ENCODE measurements at places on chromosomes 5 and 9.
A peak's percentile ranks its signal among the peaks of the same experiment; 100 is the strongest.

- DNase-seq = peak; percentile 6
Measured at GRCh38 chr5:65722575-65723403, 784 bp downstream of the NLN start.

DNA sequence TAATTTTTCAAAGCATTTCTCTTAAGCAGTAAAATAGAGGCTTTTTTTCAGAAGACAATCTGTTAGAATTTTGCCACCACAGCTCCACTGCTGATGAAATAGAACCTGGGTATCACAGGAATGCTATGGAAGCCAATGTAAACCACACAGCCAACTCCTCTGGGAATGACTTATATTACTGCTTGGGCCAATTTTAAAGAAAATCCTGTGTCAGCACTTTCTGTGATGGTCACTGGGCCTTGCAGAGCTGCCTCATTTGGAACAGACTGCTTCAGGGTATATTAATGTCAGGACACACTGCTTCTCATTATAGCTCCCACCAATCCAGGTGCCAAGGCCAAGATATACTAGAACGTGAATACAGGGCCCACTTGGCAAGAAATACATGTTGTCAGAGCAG is 144.1 kb upstream of the ACTBL2 start:
- DNase-seq = no peak

DNA sequence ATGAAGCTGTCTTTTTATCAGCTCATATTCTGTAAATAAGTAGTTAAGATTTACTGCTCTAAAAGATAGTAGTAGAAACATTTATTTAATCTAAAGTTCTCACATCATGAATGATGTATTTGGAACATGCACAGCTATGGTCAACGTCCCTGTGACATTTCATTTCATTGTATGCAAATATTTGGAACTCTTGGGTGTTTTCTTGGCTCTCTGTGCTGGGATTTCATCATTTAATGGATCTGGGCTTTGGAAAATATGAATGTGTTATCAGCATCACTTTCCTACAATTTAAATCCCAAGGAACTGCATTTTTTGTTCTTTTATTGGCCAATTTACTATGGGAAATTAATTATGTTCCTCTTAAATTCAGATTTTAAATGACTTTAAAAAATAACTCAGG is 462.9 kb downstream of the SEMA5A start:
- no peak for DNase-seq

GRCh38 chr5:154588091-154588774 is 110.2 kb upstream of the HAND1 start:
- no peak for DNase-seq

GRCh38 chr9:87338088-87338989 is 159.3 kb upstream of the DAPK1 start:
- no peak for DNase-seq

GRCh38 chr9:5305741-5306140 is 1.2 kb upstream of the RLN2 start:
- DNase-seq = no peak

DNA sequence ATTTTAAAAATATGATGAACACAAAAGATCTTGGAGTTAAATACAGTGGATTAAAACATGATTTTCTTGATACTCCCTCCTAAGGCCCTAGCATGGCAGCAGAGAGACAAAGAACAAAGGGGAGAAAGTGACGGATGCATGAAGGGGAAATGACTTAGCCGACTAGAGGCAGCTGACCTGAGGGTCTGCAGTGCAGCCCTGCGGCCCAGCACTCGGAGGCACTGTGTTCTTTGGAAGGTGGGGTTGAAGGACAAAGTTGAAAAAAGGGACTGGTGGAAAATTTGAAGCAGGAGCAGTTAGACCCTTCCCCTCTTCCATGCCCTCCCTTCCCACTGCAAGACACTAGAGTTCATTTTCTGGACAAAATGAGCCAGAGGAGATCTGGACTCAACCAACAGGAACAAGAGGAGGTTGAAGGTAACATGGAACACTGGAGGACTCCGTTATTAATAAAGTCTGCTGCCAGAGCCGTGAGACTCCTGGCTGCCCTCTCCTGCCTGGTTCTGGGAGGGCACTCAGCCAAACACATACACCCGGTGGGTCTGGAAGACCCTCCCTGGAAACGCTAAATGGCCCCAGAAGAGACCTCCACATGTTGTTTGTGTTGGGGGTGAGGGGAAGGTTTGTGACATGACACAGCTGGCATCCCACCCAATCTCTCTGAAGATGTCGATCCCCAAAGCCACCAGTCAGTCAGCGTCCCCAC is 98.1 kb downstream of the JMY start:
- no peak for DNase-seq

- DNase-seq = no peak
Measured at GRCh38 chr9:128705051-128705965, 3.0 kb downstream of the PKN3 start.

DNA sequence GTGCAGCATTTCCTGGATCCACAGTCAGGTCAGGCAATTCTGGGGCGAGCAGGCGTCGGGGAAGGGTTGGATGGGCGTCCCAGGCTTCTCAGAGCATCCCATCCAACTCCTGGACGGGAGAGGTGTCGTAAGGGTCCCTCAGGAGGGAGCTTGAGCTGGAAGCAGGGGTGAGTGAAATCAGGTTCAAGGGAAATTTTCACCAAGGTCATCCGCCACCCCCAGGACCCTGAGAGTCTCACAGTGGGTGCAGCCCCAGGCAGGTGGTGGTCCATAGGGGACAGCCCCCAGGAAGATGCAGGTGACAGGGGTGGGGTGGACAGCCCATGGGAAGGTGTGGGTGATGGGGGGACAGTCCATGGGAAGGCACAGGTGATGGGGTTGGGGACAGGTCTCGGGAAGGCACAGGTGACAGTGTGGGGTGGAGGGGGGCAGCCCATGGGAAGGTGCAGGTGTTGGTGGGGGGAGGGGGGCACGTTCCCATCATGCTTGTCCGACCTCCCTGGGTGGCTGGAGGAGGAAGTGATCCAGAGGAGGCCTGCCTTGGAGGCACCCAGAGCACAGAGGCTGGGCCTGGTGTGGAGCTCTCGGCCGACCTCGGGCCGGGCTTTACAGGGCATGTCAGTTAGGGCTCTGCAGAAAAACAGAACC is 48.9 kb downstream of the AHRR start:
- DNase-seq = no peak

GRCh38 chr5:34627794-34628193 is 28.3 kb upstream of the RAI14 start:
- no peak for DNase-seq

DNA sequence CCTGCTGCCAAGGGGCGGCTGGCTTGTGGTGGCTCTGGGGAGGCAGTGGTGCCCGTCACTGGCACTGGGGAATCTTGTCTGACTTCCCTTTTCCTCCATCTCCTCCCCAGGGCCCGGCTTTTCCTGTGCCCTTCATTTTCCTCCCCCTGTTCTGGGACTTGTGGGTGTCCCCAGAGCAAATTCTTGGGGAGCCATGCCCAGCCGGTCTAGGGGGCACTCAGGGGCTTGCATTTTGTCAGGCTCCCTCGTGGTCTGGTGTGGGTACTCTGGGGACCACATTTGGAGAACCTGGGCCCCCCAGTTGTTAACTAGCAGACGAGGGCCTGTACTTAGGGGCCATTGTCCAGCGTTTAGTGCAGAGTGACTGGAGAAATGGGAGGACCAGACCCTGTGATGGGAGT is 105.2 kb upstream of the IER5L start:
- DNase-seq = no peak

- DNase-seq = no peak
Measured at GRCh38 chr5:68839019-68839552, 254.7 kb upstream of the SLC30A5 start.

DNA sequence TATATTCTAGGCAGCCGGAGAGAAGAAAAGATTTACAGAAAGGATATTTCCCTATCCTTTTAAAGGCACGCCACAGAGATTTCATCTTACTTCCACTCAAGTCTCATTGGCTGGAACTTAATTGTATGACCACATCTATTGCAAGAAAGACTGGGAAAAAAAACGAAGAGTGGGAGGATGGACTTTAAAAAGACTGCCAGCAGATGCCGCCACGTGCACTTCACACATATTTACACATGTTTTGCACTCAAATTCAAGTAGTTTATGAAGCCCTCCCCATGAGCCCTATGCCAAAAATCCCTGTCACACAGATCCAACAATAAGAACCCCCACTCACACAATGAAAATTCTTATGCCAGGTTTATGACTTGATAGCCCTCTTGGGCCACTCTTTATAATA is 138.5 kb upstream of the TYRP1 start:
- DNase-seq = no peak

- DNase-seq = no peak
Measured at GRCh38 chr5:56817263-56818014, 2.1 kb downstream of the MAP3K1 start.

DNA sequence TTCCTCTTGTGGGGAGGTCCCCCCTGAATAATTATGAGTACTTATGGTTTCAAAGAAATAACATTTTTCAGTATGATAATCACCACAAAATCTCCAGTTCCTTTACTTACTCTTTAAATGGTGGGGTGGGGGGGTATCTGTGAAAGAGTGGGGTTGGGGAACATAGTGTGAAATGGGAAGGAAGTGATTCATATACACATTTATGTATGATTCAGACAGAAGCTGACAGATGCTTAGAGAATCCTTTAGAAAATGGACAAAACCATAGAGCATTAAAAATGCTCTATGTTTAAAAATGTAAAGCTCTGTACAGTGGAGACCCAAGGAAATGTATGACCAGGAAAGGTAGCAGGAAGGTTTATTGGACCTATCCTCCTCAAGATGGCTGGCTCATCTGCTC is 267.5 kb upstream of the GRIA1 start:
- no peak for DNase-seq

DNA sequence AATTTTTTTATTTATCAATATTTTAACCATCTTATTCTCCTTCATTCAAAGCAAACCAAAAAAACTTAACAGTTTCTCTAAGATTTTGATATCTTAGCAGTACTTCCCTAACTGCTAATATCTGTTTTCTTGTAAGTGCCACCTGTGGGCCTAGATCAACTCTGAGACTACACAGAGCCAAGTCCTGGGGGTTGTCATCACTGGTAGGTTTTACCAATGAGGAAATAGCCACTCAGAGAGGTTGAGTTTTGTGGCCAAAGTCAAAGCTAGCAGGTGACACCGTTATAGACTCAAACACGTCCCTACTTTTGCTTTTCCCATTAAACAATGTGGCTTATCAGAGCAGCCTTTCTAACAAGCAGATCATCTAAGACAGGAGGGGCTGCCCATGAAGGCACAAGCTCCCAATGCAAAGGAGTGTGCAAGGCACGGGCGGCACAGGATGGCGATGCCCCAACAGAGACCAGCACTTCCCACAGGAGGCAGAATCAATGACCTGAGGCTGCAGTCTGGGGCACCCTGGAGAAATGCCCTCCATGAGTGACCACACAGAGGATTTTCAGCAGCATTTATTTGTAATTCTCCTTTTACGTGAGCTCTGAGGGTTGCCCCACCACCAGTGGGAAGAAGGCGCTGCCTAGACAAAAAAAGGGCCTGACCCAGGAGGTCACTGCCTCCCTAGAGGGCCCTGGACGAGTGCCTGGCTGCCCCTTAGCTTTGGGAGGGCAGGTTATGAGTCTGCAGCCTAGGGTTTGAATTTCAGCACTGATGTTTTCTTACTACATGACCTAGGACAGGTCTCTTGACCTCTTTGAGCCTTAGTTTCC is 7.4 kb downstream of the TBC1D2 start:
- no peak for DNase-seq

DNA sequence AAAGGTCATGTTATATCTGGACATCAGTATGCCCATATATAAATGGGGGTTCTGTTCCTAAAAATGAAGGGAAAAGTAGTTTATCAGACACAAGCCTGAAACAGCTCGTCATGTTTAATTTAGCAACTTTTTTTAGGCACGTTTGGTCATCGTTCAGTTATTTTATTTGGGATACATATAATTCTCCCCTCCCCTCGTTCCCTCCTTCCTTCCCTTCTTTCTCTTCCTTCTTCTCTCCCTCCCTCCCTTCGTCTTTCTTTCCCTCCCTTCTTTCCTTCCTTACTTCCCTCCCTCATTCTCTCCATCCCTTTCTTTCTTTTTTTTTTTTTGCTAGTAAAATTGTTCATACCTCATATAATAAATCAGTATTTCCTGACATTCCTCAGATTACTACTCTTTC is 3.4 kb downstream of the PPWD1 start:
- no peak for DNase-seq

DNA sequence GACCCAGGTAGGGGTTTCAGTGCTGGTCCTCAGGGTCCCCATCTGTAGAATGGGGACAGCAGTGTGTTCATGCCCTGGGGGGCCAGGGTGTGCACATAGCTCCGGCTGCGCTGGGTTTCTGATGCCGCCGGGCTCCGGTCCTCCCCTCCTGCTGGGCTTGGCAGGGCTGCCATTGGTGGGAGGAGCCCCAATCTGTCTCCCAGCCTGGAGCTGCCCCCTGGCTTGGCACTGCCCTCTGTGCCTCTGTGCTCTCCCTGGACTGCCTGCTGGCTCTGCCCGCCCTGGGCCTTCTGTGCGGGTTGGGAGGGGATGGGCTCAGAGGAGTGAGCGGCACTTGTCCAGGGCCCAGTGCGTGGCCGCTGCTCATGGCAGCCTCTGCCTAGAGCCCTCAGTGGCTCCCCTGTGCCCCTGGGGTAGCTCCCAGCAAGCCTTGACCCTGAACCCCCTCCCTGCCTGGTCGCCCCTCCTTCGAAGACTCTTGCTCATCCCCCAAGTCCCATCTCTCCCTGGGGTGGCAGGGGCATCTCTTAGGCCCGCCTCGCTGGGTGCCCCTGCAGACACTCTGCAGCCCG is 35.7 kb downstream of the RXRA start:
- DNase-seq = no peak

- DNase-seq = no peak
Measured at GRCh38 chr9:38000735-38001134, 68.3 kb downstream of the SHB start.

DNA sequence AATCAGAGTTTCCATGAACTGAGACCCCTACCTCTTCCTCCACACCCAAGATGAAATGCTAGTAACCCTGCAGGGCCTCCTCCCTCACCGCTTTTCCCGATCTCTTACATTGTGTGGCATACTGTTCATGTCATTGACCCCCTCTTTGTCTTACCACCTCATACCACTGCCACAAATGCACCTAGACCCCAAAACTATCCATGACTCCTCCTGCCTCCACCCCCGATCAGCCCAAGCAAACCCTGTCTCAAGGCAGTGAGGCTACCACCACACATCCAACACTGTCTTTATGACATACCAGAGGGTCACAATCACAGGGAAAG is 55.7 kb downstream of the PLAC8L1 start:
- no peak for DNase-seq

DNA sequence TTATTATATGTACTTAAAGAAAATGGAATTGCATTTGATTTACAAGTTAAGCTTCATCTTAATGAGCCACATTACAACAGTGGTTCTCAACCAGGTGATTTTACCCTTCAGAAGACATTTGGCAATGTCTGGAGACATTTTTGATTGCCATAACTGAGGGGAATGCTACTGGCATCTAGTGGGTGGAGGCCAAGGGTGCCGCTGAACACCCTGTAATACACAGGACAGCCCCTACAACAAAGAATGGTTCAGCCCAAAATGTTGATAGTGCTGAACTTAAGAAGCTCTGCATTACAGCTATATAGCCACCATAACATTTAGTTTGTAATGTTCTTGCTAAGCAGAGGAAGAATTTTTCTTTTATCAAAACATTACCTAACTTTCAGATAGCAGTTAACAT is 103.1 kb downstream of the PAM start:
- DNase-seq = no peak

Measured in CD8-positive, alpha-beta memory T cell (primary cell).